ENCODE measurements at places on chromosomes 4 and X.

DNA sequence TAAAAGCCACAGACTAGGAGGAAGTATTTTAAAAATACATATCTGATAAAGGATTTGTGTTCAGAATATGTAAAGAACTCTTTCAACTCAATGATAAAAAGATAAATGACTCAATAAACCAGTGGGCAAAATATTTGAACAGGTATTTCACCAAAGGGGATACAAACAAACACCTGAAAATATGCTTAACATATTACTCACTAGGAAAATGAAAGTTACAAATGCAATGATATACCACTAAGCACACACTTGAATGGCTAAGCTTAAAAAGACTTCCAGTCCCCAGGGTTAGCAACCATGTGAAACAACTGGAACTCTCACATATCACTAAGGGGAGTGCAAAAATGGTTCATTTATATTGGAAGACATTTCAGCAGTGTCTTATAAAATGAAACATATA lies 131.6 kb downstream of the SLIT2 start:
- DNase-seq: no peak

DNA sequence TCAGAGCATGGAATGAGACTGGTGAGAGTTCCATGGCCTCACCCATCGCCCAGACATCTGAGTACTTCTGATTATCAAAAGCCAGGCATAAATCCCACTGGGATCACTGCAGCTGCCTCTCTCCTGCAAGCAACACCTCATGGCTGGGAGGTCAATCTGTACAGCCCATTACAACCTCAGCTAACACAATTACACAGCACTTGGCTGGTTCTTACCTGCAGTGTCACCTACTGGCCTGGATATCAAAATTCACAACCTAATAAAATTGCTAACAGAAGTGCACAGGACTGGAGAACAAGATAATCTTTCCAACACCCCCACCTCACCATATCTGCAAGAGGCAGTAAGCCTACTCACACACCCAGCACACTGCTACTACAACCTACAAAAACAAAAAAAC lies 341.7 kb upstream of the NDST3 start:
- DNase-seq: no peak

DNA sequence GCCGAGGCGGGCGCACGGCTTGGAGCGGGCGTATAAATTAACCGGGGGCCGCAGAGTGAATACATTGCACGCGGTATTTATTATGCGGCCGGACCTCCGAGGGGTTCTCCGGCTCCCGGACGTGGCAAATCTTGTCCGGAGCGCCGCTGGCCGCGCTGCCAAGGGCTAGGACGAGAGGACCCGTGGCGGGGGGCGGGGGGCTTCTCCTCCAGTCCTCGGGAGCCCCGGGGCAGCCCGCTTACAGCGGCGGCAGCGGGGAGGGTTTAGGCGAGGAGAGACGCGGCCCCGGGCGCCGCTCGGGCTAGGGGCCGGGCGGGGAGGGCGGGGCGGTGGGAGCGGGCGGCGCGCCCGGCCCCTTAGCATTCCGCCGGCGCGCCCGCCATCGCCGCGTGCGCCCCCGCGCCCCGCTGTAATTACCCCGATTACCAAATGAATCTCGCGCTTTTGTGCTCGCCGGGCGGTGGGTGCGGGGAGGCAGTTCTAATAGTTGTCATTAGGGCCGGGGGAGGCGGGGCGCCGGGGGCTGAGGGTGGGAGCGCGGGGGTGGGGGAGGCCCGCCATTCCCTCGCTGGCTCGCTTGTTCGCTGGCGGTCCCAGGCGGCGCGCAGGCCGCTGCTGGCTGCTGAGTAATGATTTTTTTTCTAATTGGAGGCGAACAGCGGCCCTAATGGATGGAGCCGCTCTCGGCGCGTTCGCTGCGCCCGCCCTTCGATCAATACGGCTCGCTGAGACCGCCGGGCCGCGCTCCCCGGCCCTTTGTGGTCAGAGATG lies 276.6 kb downstream of the BCOR start:
- no peak for DNase-seq

DNA sequence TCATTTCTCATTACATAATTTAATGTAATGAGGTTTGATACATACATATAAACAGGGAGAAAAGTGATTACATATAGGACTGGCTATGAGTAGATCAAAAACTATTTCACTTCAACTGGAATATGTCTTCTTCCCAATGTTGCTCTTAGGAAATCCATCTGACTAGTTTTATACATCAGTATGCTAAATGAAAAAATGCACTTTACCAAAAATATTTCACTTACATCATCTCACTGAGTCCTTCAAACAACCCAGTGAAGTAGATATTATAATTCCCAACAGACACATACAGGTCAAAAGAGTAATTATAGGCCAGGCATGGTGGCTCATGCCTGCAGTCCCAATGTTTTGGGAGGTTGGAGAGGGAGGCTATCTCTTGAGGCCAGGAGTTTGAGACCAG lies 215.9 kb downstream of the MID1 start:
- no peak for DNase-seq

GRCh38 chrX:14032406-14032805 lies 2.7 kb upstream of the GEMIN8 start:
- DNase-seq: peak; percentile 22

- DNase-seq: no peak
Observed at GRCh38 chr4:57168982-57169381, 58.8 kb upstream of the IGFBP7 start.

GRCh38 chr4:175927121-175927520 lies 115.1 kb upstream of the GPM6A start:
- DNase-seq: peak; percentile 1

- DNase-seq: no peak
Observed at GRCh38 chr4:40547789-40548132, 81.9 kb downstream of the RBM47 start.

DNA sequence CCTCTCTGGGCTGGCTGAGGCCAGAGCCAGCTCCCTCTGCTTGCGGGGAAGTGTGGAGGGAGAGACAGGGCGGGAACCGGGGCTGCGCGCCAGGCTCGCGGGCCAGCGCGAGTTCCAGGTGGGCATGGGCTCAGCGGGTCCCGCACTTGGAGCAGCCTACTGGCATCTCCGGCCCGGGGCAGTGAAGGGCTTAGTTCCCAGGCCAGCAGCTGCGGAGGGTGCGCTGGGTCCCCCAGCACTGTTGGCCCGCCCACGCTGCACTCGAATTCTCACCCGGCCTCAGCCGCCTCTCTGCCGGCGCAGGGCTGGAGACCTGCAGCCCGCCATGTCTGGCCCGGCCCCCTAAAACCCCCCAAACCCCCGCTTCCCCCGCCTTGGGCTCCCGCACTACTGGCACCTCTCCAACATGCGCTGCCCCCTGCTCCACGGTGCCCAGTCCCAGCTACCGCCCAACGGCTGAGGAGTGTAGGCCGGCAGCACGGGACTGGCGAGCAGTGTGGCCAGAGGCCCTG lies 33.8 kb upstream of the FAT4 start:
- no peak for DNase-seq

DNA sequence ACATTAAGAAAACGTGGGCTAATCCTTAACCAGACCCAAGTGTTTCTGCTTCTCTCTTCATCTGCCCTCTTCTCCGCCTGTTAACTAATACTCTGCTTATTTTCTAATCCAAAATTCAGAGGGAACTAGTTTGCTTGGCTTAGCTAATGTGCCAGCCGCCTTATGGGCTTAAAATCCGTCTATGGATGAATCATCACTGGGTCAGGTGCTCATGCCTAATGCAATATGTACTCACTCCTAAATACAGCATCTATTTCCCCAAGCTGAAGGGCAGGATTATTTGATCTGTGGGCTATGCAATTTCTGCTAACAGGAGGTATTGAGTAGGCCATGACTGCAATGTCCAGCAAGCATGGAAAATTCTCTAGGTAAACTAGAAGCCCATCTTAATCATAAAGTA lies 12.4 kb downstream of the DYNLT3 start:
- DNase-seq: no peak

- DNase-seq: no peak
Observed at GRCh38 chr4:41146716-41147506, 67.4 kb downstream of the APBB2 start.

- no peak for DNase-seq
Observed at GRCh38 chr4:7945709-7946380, 6.2 kb upstream of the AFAP1 start.

DNA sequence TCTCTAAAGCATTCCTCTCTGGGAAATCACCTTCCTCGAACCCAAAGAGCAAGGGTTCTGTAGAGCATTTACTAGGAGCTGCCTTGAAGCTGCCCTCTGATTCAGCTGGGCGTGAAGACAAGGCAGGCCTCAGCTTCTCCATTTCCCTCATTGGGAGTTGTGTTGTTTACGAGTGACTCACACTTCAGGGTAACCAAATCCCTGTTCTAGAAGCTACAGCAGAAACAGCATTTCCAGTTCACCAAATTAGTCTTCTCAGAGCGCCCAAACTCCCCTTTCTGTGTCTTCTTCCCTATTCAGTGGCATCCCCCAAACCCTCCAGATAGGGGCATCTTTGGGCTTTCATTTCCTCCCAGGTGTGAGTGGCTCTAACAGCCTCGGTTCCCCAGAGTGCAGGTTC lies 863 bp upstream of the XPNPEP2 start:
- peak; percentile 39 for DNase-seq

GRCh38 chr4:65482410-65482809 lies 187.9 kb downstream of the EPHA5 start:
- no peak for DNase-seq

DNA sequence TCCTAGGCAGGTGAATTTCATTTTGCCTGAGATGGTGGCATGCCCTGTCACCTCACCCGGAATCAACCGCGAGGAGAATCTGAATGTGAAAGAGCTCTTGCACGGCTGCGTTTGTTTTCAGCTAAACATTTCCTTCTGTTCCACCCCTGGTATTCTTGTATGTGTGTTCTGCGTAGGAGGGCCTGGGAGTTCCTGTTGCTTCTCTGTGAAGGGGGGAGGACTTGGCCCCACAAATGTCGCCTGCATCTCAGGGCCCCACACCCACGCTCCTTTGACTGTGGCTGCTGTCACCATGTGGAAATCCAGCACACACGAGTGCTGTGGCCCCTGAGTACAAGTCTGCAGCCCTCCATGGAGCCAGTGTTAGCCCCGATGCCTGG lies 45.8 kb upstream of the CLCN4 start:
- DNase-seq: no peak

DNA sequence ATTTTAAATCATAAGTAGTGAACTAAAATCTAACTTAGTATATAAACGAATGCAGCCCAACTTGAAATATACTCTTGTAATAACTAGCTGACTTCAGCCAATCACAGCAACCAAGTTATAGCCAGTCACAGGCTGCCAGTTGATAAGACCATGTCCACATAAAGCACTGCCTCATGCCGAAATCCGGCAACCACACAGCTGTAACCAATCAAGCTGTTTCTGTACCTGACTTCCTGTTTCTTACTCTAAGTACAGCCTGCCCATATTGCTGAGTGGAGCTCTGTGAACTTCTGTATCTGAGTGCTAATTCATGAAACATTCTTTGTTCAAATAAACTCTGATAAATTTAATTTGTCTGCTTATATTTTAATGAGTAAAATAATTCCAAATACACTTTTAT lies 805.3 kb upstream of the EPHA5 start:
- DNase-seq: no peak

DNA sequence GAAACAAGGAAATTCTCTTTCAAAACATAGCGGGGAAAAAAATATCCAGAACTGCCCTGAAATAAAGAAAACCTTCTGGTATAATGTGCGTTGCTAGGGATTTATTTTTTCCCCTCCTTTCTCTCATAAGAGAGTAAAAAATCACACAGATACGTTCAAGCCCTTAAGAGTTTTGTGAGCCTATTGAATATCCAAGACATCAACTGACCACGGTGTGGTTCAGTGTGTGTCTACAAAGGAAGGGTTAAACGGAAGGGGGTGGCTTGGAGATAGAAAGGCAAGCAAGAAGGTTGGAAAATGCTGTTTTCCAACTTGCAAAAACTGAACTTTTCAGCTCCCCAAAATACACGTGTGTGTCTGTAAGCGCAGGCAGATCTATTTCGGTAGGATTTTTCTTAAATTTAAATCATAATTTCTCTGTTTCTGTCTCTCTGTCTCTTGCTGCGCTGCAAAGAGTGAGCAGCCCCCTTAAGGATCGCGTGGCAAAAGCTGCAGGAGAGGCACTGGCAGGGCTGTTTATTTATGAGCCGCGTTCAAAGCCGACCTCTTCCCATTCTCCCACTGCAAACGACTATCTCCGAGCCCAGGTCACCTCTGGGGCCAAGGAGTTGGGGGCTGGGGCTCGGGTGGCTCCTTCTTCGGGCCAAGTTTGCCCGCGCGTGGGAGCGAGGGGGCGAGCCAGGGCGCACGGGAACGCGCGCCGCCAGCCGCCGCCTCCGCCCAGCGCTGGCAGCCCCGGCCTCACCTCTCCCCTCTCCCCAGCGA lies 492 bp upstream of the SLIT2 start:
- no peak for DNase-seq

- DNase-seq: peak; percentile 31
Observed at GRCh38 chrX:10904220-10904619, 206.9 kb upstream of the HCCS start.

DNA sequence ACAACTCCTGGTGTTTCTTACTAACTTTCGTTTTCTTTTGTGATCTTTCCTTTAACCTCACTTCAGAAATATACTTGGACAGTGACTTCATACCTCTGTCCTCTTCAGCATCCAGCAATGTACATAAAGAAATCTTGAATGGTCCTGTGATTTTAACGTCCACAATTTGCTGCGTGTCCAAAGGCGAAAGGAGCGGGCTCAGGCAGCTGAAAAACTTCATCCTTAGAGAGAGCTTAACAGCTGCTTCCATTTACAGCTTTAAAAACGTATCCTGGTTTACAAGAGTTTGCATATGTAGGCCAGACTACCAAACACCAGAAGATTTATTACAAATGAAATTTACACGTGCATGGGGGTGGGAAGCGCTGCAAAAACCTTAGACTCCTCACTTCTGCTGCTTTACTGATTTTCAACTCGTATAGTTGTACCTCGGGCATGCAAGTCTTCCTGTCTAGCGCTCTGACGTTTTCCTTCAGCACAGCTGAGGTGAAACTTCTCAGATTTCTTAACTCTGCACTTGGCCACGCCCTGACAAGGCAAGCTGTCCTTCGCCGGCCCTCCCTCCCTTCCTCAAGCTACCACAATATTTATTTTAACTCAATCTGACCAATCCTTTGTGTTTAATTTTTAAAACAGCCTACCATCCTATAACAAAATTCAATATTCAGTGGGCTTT lies 406.4 kb downstream of the FAM47A start:
- DNase-seq: no peak

DNA sequence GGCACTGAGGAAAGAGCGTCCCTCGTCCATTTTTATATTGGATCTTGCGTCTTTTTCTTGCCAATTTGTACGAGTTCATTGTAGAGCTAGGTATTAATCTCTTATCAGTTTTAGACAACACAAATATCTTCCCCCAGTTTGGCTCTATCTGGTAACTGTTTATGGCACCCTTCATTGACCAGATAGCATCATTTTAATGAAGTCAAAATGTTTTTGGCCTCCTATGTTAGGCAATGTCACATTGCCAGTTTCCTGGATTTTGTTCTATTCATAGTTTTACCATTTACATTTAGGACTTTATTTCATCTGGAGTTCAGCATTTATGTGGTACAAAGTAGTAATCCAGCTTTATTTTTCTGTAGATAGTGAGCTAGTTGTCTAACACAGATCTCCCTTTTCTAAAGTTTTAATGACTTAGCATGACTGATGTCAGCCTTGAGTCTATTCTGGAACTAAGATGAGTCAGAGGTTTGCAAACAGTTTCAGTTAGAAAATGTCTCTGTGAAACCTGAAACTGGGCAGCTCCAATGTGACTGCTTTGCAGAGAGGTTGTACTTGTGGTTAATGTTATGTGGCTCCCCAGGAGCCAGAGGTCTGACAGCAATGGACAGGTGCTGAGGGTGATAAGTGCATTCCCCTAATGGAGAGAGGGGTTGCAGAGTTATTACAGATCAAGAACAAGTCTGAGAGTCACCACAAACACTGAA lies 5.3 kb upstream of the STBD1 start:
- peak; percentile 85 for DNase-seq

- DNase-seq: no peak
Observed at GRCh38 chr4:24794051-24794450, 1.3 kb upstream of the SOD3 start.

All from HFFc6 (cell line).